ENCODE measurements at places on chromosomes 13 and 19.
A peak's percentile ranks its signal among the peaks of the same experiment; 100 is the strongest.

GRCh38 chr19:19575411-19575810 is 37.3 kb downstream of the CILP2 start:
- no peak for DNase-seq

DNA sequence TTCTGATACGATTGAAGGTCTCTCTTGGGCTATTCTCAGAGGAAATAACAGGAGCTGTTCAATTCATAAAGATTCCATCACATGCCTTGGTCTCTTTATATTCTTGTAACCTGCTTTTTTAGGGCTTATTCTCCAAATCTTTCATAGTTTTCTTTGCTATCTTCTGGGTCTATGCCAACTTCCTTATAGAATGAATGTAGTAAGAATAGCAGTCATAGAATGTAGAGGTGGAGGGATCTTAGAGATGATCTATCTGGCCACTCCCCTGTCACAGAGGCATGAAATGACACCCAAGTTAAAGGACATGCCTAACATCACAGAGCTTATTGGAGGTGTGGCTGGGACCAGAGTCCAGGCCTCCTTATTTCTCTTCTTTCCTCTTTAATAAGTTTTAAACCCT is 13.2 kb downstream of the LCP1 start:
- no peak for DNase-seq

DNA sequence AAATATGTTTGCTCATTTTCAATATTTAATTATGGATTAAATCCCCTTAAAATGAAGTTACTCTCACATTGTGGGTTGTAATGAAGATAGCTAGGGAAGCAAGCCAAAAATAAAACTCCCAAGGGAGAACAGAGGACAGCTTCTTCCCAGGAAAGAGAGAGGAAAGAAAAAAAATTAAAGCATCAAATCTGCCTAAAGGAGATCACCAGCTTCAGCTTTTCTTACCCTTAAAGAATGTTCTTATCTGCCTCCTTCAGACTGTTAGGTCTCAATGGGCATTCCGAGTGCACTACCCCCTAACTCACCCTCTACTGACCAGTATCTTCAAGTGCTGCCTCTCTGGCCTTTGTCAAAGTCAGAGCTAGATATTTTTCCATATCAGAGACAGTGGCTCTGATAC is 55.2 kb downstream of the XPO4 start:
- no peak for DNase-seq

DNA sequence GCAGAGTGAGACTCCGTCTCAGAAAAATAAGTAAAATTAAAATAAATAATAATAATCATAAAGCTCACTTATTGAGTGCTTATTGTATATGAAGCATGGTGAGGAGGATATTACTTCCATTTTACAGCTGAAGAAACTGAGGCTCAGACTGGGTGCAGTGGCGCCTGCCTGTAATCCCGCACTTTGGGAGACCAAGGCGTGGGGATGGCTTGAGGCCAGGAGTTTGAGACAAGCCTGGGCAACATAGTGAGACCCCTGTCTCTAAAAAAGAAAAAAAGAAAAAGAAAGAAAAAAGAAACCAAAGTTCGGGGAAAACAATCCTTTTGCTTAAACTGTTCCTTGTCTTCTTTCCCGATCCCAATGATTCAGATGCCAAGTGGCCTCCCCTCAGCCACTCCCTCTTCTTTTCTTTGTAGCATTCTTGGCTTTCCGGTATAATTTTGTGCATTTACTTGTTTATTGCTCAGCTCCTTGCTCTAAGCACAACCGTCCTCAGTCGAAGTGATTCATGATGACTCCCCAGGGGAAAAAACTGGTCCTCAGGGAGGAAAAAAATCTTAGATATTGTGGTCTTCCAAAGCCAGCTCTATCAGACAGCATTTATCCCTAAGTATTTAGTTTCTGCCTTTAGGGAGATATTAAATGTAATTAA is 965 bp upstream of the EIF3G start:
- DNase-seq: peak; percentile 50

GRCh38 chr19:3821156-3821555 is 35.0 kb upstream of the MATK start:
- DNase-seq: no peak

- DNase-seq: no peak
Observed at GRCh38 chr13:91778123-91778522, 379.7 kb downstream of the GPC5 start.

DNA sequence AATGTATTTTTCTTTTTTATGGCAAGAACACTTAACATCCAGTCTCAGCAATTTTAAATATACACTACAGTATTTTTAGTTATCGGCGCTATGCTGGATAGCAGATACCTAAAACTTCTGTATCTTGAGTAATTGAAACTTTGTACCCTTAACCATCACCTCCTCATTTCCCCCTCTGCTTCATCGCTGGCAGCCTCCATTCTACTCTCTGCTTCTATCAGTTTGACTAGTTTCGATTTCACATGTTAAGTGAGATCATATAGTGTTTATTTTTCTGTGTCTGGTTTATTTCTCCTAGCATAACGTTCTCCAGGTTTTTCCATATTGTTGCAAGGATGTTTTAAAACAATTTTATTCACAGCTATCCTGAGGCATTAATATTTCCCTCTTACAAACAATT is 340.8 kb upstream of the SLC10A2 start:
- DNase-seq: no peak

All from AG04450 (cell line).